Stimulated activated CD8-positive, alpha-beta memory T cell treated with anti-CD3 and anti-CD28 coated beads, Interleukin-4, amount 100 ng/mL, for 24 hours (primary cell): ENCODE measurements at places on chromosomes 2 and 18.
A peak's percentile ranks its signal among the peaks of the same experiment; 100 is the strongest.

DNA sequence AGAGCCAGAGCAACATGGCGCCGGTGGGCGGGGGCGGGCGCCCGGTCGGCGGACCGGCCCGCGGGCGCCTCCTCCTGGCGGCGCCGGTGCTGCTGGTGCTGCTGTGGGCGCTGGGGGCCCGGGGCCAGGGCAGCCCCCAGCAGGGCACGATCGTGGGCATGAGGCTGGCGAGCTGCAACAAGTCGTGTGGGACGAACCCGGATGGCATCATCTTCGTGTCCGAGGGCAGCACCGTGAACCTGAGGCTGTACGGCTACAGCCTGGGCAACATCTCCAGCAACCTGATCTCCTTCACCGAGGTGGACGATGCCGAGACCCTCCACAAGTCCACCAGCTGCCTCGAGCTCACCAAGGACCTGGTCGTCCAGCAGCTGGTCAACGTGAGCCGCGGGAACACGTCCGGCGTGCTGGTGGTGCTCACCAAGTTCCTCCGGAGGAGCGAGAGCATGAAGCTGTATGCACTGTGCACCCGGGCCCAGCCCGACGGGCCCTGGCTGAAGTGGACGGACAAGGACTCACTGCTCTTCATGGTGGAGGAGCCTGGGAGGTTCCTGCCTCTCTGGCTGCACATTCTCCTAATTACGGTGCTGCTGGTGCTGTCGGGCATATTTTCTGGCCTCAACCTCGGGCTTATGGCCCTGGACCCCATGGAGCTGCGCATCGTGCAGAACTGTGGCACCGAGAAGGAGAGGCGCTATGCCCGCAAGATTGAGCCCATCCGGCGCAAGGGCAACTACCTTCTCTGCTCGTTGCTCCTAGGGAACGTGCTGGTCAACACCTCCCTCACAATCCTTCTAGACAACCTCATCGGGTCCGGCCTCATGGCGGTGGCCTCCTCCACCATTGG lies 507 bp downstream of the CNNM4 start:
- no peak for DNase-seq

DNA sequence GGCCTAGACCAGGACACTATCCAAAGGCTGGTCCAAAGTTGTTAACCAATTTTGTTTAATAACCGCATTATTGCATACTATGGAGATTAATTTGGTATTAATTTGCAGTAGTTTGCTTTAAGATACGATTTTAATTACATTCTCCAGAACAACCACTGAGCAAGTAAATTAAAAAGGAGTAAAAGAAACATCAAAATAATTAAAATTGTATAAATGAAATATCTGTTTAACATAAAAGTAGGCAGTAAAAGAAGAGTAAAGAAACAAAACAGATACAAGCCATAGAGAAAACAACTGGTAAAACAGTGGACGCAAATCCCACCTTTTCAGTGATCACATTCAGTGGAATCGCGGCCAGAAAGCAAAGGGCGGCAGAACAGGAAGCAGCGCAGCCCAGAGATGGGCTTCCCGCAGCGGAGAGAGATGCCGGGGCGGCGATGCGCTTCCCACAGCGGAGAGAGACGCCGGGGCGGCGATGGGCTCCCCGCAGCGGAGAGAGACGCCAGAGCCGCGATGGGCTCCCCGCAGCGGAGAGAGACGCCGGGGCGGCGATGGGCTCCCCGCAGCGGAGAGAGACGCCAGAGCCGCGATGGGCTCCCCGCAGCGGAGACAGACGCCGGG lies 176.8 kb downstream of the RTP5 start:
- no peak for DNase-seq

- peak; percentile 34 for DNase-seq
Measured at GRCh38 chr2:162073888-162074631, at the start of gene DPP4. DPP4 (minus strand) TSS chr2:162074215; CDS start chr2:162073981, 234 bp downstream.

- DNase-seq = no peak
Measured at GRCh38 chr2:116088236-116088635, 1645.8 kb downstream of the DPP10 start.

- no peak for DNase-seq
Measured at GRCh38 chr2:219871351-219871750, 243.9 kb downstream of the SLC4A3 start.

DNA sequence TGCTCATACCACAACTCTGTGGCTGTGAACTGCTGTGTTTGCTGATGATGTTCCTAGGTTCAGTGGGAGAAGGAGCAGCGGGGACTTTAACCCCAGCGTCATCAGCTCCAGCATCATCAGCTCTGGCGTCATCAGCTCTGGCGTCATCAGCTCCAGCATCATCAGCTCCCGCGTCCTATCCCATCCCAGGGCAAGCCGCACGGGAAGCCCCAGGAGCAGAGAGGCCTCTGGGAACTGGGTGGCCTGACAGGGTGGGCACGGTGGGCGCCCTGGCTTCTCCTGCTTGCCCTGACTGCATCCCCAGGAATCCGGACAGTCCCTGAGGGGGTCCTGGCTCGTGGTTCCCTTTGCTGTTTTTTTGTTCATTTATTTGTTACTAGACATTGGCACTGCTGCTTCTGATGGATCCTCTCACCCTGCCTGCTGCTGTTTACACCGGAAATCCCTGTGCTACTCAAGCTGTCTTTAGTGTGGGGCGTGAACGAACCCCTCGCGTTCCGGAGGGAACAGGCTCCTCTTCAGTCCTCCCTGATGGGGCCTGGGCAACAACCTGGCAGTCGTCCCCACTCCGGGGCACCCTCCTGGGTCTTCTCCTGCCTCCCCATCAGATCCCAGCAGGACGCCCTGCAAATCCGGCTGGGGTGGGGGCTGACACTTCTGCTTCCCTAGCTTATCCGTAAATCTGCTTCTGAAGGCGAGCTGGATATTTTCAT lies 67.1 kb upstream of the PXDN start:
- no peak for DNase-seq

GRCh38 chr2:45886171-45886663 lies 234.7 kb downstream of the PRKCE start:
- DNase-seq = no peak

DNA sequence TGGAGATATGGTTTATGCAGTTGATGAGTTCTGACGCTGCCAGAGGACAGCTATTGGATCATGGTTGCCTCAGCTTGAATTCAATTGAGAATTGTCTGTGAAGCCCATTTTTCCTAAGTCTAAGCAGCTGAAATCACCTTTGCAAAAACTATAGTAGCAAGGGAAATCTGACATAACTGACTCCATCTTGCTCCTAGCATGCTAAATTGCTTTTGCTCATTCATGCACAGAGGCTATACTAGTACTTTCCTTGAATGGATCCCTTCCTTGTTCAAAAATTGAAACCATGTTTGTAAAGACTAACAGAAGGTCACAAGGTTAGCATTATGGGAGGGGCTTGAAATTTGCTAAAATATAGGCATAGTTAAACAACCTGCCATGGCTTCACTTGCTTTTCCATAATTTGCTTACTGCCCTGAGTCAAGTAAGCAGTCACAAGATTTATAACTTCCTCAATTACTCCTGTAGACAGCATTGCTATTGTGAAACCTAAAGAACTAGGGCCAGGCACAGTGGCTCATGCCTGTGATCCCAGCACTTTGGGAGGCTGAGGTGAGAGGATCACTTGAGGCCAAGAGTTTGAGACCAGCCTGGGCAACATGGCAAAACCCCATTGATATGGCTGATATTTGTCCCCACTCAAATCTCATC lies 41.2 kb downstream of the CHRNA1 start:
- DNase-seq = no peak

DNA sequence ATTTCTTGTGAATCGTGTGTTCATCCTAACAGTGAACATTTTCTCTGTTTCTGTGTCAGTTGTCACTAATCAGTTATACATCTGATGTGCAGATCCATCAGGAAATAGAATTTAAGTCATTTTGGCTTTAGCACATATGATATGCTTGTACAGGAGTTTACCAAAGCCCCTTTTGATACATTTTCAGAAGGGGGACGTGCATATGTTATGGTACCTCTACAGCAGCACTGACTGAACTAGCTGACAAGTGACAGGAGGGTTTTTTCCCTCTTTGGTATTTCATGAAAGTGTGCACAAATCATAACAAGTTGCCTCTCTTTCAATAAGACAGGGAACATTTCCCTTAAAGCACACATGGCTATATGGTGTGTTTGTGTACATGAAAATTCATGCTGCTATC lies 536.5 kb downstream of the PLCL1 start:
- no peak for DNase-seq

- no peak for DNase-seq
Measured at GRCh38 chr2:133498662-133499585, 69.3 kb downstream of the NCKAP5 start.

- no peak for DNase-seq
Measured at GRCh38 chr18:58788971-58789875, 75.5 kb upstream of the ZNF532 start.

- no peak for DNase-seq
Measured at GRCh38 chr2:20676353-20677215, 9.6 kb downstream of the GDF7 start.

DNA sequence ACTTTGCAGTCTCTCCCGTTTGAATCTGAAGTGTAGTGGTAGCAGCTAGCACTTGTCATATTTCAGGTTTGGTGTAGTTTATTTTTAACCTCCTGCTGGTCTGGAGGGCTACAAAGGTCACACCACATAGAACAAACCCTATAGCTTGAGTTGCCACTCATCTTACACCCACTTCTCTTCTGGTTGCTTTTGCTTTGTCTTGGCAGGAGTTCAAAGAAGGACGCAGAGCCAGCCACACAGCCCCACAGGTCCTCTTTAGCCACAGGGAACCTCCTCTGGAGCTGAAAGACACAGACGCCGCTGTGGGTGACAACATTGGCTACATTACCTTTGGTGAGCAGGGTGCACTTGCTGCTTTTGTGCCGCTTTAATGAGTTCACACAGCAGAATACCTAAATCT lies 15.6 kb upstream of the GPBAR1 start:
- no peak for DNase-seq

DNA sequence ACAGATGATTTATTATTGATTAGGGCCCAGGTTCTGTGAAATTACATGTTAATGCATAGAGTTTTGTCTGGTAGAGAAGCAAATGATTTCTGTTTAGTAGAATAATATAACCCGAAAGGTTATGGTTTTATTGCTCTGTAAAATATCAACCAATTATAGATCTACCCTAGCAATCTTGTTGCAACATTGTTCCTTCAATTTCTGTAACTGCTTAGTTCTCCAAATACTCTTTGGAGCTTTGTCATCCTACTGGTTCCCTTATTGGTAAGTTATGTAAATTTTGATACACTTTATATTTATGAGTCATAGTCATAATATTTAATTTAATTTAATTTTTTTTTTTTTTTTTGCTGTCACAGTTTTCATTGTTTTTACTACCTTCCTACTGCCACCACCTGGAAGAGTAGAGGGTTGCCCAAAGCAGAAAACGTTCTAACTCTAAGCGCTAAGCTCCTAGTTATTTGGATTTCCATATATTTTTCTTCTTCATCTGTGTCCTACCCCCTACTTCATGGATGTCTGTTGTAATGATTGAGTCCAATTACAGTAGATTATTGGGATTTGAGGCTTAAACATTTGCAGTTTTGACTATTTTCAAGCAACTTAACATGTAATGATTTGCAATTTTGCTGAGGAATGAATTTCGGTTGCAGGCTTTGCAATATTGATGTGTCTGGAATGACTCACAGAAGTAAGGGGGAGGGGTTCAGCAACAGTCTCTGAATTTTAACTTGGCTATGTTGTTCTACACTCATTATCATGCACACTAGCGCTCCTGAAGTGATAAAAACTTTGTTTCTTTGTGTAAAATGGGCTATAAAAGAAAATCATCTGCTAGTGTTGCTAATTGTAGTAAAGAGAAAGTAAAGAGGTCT lies 51.1 kb downstream of the NABP1 start:
- DNase-seq = no peak

DNA sequence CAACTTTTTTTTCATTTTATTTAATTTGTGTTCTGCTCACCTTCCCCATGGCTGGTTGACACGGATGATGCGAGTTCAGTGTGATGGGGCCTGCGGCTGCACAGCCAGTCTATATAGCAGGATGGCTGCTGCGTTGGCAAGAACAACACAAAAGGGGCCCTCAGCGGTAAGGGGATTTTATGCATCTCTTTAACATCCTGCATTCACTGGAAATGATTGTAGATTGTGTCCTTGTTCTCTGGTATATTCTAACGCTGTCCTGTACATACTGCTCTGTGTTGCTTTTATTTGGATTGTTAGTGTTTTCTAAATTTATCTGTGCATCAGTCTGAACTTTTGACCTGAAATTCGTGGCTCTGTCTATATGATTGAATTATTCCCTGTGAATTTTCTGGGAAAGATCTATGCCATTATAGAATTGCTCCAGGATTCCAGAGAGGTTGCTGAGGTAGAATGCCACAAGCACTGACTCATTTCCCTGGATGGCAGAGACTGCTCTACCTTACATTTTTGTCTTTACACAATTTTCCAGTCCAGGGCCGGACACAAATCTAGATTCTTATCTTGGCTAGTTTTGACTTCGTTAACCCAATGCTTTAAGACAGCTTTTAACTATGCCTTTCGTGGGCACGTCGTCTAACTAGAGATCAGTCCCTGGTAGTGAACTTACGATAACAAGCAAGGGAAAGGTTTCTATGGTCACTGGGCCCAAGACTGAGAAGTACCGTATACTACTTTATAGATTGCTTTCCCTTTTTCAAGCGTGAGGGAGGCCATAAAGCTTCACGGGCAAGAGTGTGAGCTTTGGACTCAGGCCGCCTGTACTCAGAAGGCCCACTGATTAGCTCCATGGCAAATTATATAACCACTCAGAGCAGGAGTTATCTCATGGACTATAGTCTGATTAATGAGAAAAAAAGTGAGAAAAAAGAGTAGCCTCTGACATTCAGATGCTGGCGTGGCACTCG lies at the start of gene CRYGC:
TSS of gene CRYGC (minus strand) at position 85 of the 968 bp plus-strand sequence. CDS start at position 49, 36 bp downstream.
- DNase-seq = no peak

DNA sequence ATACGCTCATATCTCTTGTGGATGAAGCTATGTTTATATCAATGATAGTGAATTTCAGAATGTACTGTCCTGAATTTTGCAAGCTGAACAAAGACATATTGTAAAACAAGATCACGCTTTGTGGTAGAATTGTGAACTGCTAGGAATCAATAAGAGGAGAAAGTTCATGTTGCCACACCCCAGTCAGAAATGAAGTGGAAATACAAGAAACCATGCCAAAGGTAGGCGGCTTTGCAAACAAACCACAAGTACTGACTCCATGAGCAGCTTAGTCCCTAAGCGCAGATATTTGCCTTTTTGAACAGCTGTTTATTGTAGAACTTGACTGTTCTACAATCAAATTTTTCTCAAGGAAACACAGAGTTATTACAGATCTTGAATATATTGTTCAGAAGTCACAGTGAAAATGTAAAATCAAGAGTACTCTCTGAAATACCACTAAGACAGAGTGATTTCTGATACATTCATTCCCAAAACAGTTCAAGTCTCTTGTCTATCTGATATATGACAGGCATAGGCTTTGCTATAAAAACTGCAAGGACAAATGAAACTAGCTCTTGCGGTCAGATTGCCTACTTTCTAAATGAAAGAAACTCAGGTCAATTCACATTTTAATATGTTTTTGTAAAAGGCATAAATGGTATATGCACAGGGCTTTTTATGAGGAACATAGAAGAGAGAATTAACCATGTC lies 120.9 kb upstream of the CDH19 start:
- no peak for DNase-seq

- DNase-seq = no peak
Measured at GRCh38 chr2:36356298-36356989, 866 bp downstream of the CRIM1 start.

DNA sequence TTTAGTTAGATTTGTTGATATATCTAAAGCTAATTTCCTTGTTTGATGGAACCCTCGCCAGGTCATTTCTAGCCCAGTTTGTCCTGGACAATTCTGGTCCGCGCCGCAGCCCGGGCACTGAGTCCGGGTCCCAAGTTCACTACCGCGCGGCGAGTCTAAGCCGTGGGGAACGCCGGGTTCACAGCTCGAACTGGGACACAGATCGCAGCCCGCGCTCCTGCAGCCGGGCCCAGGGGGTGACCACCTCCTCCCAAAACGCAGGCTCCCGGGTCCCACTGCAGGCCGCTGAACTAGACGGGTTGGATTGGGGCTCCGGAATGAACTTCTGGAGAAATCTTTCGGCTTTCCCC lies 681 bp downstream of the ACADL start:
- no peak for DNase-seq
